ENCODE measurements at places on chromosomes 4 and X.

- no peak for DNase-seq
Measured at GRCh38 chr4:5889002-5889696, 3.7 kb downstream of the CRMP1 start.

GRCh38 chr4:16722416-16722815 lies 176.0 kb downstream of the LDB2 start:
- no peak for DNase-seq

GRCh38 chr4:73763877-73764276 lies 23.5 kb downstream of the CXCL8 start:
- DNase-seq, result no peak

DNA sequence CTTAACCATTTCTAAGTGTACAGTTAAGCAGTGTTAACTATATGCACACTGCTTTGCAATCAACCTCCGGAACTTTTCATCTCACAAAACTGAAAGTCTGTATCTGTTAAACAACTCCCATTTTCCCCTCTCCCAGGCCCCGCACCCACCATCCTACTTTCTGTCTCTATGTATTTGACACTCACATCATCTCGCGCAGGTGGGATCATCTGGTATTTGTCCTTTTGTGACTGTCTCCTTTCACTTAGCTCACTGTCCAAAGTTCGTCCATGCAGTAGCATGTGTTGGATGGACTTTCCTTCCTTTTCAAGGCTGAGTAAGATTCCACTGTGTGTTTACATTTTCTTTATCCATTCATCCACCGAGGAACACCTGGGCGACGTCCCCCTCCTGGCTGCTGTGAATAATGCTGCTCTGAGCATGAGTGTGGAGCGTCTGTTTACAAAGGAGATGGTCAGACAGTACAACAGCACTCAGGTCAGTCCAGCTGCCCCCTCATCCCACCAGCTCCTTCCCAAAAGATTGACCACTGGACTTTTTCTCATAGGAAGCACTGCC lies 39.8 kb downstream of the DCTD start:
- no peak for DNase-seq

GRCh38 chr4:77126809-77127208 lies 30.2 kb upstream of the CCNG2 start:
- DNase-seq, result no peak

GRCh38 chrX:82134378-82134777 lies 932.5 kb downstream of the SH3BGRL start:
- no peak for DNase-seq

- peak; percentile 86 for DNase-seq
Measured at GRCh38 chr4:14168919-14169318, 541.4 kb upstream of the BOD1L1 start.

DNA sequence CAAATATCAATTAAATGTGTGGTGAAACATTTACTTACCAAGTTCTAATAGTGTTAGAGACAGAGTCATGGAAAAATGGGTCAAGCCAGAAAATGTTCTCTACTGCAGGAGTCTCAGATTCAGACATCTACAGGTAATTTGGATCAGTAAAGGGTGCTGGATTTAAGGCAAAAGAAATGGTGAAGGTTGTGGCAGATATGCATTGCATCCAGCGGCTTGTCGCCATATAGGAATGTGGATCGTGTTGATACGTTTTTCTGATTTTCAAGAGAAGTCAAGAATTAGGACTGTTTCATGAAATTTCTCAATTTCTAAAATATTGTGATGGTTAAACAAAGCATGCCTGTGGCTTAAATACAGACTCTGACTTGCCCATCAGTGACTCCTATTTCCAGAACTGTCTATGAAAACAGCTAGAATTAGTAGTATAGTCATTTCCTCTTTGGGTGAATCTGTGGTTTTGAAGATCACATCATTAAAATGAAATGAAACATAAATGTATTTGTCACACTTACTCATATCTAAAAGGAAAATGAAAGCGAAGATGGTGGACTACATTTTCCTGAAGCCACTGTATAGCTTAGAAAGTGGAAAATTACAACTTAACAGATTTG lies 110.1 kb upstream of the VEGFC start:
- DNase-seq, result peak; percentile 67

GRCh38 chr4:172874944-172875343 lies 293.7 kb upstream of the GALNT7 start:
- DNase-seq, result no peak

- DNase-seq, result no peak
Measured at GRCh38 chr4:548976-549375, 27.1 kb downstream of the TMEM271 start.

DNA sequence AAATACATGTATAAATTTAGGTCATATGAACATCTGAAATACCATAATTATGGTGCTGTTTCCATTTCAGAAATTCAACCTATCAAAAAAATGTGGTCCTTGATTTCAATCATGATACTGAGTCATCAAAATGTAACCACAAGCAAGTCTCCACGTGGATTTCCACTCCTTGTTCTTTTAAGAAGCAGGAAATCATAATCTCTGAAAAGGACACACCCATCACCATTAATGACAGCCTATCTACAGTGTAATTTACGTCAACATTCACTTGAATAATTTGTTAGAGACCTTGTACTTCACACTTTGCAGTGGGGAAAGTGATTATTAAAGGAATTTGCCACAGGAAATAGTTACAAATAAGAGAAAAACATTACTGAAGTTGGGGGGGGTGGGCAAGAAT lies 17.7 kb upstream of the SLC7A11 start:
- peak; percentile 70 for DNase-seq

DNA sequence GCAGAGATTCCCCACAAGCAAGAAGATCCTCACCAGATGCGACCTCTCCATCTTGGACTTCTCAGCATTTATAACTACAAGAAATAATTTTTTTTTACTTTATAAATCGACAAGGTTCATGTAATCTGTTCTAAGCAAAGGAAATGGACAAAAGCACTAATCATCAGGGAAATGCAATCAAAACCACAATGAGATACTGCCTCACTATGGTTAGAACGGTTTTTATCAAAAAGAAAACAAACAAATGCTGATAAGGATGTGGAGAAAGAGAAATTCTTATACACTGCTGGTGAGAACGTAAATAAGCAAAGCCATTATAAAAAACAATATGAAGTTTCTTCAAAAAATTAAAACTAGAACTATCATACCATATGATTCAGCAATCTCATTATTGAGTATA lies 1382.6 kb downstream of the ARAP2 start:
- peak; percentile 2 for DNase-seq

GRCh38 chr4:99917575-99917974 lies 23.3 kb upstream of the LAMTOR3 start:
- no peak for DNase-seq

DNA sequence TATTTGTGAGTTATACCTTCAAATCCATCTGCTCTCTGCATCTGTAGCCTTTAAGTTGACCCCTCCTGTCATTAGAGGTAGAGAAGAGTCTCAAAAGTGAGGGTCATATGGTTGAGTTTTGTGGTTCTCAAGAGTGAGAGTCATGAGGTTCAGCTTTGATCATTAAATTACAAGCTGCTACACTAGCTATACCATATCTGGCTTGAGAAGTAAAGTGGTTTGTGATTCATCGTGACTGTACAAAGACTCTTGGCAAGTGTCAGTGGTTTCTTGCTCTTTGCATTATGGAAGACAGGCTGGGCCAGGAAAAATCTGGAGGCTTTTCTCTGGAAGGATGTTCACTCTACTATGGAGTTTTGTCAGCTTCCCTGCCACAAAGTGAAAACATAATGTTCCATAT lies 170.6 kb downstream of the ZC4H2 start:
- no peak for DNase-seq

- DNase-seq, result no peak
Measured at GRCh38 chrX:50615570-50616158, 145.0 kb upstream of the DGKK start.

- no peak for DNase-seq
Measured at GRCh38 chrX:129641469-129641868, 13.3 kb downstream of the APLN start.

DNA sequence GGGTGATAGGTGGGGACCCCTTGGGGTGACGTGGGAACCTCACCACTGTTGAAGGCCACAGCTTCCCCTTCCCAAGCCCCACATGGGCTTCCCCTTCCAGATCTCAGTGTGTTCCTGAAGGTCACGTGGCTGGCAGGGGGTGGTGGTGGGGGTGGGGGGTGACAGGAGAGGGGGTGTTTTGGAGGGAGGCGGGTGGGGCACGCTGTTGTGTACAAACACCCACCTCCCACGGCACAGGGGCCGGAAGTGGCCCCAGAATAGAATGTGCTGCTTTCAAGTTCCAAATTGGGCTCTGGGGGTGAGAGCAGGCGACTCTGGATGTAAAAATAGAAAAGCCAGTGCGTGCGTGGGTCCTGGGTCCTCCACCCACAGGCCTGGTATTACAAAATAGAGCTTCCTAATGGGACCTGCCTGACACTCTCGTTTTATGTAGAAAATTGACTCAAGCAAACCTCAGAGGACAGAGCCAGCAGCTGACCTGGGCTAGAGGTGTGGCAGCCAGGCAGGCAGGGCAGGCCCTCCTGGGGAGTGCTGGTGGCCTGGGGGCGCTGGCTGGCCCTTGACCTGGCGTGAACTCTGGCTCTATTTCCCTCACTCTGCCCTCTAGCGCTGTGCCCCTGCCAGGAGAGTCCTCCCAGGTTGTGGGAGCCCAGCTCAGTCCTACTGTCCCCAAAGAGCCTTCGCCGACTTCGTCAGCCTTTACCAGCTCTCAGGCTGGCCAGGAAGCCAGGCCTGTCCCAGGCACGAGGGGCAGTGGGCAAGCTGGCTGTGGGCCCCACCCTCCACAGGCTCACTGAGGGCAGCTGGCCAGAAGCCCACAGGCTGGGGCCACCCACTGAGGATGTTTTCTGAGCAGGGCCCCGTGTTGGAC lies 5.4 kb upstream of the SH3BP2 start:
- DNase-seq, result no peak

DNA sequence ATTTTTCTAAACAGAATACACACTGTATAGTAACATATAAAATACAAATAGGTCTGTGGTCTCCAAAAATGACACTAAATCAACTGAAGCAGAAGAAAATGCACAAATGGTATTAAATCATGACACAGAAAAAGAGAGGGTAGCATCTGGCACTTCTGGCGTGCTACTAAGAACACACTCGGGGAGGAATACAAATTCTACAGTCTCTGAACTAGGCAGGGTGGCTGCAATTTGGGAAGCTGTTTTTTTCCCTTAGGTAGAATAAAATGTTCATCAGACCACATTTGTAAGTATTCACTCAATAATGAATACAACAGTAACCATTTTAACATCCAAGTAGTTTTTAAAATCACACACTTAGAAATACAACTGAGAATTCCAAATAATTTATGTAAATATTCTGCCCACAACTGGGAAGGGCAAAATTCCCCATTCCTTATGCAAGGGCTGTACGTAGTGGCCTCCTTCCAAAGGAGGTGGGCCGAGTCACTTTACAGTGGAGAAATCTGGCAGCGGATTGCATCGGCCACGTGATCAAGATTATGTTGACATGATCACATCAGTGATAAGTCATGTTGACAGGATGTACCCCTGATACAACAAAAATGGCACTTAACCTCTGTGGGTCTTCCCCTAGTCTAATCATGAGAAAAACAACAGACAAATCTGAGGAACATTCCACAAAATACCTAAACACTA lies 101.1 kb downstream of the TSPAN5 start:
- peak; percentile 80 for DNase-seq

DNA sequence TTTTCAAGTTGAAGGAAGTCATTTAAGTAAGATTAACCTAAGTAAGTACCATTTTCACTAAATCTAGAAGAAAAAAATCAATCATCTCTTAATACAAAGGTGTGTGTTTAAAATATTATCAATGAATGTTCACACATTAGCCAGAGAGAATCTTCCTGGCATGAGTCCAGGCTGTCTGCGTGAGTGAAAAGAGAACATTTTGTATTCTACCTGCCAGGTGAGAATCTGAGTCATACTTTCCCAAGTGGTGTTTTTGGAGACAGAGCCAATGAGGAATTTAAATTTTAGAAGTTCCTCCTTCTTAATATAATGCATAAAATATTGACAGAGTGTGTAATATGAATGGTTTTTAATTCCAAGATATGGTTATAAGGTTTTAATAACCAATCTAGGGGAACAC lies 371.8 kb upstream of the NR3C2 start:
- no peak for DNase-seq

DNA sequence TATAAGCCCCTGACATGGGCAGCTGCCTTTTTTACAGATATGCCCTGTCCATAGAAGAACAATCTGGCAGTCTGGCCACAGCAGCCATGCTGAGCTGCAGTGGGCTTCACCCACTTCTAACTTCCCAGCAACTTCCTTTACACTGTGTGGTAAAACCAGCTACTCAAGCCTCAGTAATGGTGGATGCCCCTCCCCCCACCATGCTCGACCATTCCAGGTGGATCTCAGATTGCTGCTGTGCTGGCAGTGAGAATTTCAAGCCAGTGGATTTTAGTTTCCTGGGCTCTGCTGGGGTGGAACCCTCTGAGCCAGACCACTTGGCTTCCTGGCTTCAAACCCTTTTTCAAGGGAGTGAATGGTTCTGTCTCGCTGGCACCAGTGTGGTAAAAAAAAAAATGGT lies 355.9 kb upstream of the EDA2R start:
- DNase-seq, result no peak

DNA sequence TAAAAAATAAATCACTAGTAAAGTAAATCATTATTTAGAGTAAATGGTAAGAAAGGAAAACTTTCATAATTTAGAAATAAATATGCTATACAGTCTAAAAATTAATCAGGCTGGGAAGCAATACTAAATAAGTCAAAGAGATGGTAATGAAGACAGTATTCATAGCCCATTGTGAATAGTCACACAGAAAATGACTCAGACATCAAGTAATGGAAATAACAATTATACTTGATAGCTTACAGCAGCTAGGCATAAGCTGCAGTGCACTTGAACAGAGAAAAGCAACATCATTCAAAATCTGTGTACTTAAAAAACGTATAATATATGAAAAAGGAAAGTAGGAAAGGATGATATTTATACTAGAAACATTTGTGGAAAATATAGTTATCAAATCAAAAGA lies 642.5 kb upstream of the GNPDA2 start:
- no peak for DNase-seq

DNA sequence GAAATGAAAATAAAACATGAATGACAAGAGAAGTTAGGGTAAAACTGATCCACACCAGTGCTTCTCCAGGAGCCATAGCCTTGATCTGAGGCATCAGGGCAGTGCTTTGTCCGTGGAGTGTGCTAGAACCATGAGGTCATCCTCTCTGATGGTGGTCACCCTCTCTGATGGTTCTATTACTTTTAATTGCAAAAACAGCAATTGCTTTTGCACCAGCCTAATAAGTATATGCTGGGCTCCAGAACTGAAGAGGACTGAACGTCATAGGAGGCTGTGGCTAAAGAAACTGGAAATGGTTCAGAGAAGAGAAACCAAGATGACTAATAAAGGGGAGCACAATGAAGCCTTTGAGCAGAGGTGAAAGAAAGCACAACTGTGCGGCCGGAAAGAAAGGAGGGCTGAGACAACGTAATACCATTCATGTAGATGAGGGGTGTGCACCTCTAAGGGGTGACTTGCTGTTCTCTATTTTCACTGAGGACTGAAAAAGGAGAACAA lies 17.0 kb upstream of the TMEM154 start:
- DNase-seq, result peak; percentile 79

DNA sequence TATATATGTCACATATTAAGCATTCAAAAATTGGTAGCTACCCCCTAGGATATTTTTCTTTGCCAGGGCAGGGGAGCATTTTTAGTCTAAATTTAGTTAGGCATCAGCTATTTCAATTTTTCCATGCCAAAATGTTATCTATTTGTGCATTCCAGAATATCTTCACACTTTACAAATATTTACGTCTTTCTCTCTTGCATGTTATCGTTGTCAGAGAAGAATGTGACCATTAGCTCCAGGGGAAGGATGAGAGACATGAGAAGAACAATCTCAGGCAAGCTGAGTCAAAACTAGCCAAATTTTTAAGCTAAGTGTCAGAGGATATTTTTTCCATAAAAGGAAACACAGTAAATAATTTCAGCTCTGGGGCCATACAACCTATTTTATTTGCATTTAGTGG lies 885.0 kb upstream of the EPHA5 start:
- peak; percentile 84 for DNase-seq
